ENCODE measurements at places on chromosomes 5 and 9. TPM values are rescaled to one million over a fixed set of nuclear protein-coding genes. Genes with fewer than 3 reads are reported as not detected.

Gene OTULINL
- total RNA-seq = 17.0 TPM

Gene PRRC1
- total RNA-seq = 53.5 TPM

Gene GADD45G
- 18.4 TPM for total RNA-seq

Gene FSD1L
- total RNA-seq = 3.2 TPM

Gene HK3
- total RNA-seq = 0.52 TPM

Gene MRPL41
- 43.2 TPM for total RNA-seq

Gene RNF208
- total RNA-seq = 10.1 TPM

Gene DPYSL3
- 0.48 TPM for total RNA-seq

Gene ADAMTS2
- not detected for total RNA-seq

Gene SETD9
- total RNA-seq = 13.1 TPM
